ENCODE measurements at places on chromosomes 7 and 10.
A peak's percentile ranks its signal among the peaks of the same experiment; 100 is the strongest.

GRCh38 chr10:113023017-113023416, 73.0 kb downstream of the TCF7L2 start:
- DNase-seq, result no peak

- DNase-seq, result no peak
Measured at GRCh38 chr7:27030393-27031050, 65.3 kb downstream of the HOXA1 start.

DNA sequence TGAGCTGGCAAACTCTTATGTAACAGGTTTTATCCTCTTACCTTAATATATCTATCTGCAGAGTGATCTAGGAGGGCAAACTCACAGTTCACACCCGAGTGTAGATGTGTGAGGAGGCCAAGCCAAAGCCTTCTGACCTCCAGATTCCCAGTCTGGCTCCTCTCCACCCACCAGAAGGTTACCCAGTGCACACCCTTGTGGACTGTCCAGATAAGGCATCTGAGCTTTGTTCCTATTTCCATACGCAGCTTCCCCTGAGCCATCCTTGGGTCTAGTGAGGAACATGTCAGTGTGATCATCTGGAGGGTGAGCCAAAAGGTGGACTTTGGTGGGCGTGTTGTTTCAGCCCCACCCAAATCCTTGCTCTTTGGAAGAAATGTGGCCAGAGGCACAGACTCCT, 203.0 kb upstream of the MEOX2 start:
- peak; percentile 5 for DNase-seq

DNA sequence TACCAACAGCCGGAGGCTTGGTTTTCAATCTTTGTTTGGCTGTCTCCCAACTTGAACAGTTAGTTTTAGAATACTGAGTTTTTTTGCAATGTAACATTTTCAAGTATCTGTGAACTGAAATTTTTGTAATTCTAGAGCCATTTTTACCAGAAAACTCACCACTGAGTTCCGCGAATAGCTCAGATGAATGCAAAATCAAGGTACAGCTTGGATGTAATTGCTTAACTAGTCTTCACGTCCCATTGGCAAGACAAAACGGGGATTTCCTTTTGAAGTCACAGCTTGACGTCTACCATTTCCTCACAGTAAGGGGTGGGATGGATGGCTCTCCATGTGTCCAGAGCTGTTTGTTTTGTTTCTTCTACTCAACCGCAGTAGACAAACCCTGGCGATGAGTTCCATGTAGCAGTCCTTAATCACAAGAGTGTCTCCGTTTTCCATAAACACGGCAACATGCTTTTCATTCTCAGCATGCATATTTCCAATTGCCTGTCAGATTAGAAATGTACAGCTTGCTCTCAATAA, 55.8 kb upstream of the FGFR2 start:
- no peak for DNase-seq

DNA sequence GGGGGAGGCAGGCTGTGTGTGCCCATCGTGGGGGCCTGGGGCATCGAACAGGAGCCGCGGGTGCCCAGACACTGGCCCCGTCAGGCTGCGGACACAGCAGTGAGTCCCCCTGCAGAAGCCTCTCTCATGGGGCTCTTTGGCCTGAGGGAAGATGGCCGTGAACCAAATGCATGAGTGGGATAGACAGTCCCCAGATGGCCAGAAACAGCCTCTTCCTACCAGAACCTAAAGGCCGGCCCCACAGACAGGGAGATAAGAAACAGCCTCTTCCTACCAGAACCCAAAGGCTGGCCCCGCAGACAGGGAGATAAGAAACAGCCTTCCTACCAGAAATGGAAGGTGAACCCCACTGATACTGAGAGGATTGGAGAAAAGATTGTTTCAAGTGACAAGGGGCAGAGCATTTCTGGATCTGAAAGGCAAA, 16.6 kb downstream of the IDI2 start:
- DNase-seq, result no peak

GRCh38 chr10:59868696-59869593, 37.4 kb downstream of the CCDC6 start:
- DNase-seq, result no peak

GRCh38 chr10:51246156-51246555, 171.9 kb downstream of the PRKG1 start:
- DNase-seq, result no peak

DNA sequence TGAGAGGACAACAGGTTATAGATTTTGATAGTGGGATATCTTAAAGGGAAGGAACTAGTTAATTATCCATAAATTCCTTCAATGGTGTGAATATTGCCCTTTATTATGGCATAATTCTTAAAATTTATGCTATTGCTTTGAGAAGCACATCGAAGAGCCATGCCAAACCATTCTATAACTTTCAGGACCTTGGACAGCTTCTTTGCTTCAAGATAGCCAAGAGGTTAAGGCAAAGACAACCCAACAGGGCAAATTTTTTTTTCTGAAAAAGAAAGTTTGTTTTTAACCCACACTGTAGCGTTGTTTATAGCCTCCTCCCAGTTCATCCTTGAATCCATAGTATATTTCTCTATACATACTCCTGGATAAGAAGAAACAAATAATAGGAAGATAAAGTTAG, 103.2 kb downstream of the NRG3 start:
- no peak for DNase-seq

DNA sequence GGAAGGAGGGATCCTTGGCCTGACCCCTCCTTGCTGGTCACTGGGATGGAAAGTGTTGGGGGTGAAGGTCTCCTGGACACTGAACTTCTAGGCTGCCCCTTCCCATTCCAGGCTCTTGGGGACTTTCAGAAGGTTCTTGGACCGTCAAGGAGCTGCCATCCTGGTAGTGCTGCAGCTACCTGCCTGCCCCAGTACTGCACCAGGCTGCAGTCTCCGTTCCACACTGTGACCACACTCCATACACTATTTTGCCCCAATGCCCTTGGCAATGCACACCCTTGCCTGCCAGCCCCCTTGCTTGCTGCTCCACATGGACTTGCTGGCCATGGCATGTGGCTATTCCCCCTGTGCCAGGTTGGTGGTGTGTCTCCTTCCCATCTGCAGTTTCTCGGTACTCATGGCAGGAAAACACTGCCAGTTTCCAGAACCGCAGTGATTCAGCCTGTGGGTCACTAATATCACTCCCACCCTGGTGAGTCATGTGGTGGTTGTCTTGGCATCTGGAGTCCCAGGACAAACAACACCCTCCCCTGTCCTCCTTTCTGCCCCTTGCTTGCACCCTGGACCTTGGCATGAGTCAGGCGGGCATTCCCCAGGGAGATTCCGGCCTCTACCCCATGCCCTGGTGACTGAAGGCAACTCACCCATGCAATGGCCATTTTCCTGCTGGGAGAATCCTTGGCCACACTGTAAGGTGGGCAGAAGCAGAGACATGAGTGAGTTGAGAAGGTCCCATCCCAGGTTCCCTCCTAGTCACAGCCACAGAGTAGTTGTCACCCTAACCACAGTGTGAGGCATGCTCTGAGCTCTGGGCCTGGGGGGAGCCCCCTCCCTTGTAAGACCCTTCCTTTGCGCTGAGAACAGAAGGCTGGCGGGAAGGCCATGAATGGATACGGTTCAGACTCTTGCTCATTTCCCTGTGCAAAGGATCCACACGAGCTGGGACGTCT, 32.8 kb downstream of the GOLGA7B start:
- DNase-seq, result peak; percentile 83

GRCh38 chr10:12847361-12847975, 154.0 kb downstream of the CCDC3 start:
- no peak for DNase-seq

DNA sequence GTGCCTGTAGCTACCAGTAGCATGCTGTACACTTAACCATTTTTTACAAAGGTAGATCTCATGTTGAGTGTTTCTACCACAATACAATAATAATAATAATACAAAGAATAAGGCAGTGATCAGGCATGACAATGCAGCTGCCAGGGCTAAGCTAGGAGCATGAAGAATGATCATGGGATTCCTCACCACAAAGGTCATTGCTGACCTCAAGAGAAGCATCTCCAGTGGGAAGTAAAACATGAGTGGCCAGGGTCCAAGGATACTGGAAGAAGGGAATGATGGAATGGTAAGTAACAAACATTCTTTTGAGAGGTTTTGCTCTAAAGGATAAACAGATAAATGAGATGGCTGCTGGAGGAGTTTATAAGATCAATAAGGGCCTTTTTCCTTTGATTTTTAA, 591.1 kb downstream of the TNS3 start:
- DNase-seq, result peak; percentile 16

DNA sequence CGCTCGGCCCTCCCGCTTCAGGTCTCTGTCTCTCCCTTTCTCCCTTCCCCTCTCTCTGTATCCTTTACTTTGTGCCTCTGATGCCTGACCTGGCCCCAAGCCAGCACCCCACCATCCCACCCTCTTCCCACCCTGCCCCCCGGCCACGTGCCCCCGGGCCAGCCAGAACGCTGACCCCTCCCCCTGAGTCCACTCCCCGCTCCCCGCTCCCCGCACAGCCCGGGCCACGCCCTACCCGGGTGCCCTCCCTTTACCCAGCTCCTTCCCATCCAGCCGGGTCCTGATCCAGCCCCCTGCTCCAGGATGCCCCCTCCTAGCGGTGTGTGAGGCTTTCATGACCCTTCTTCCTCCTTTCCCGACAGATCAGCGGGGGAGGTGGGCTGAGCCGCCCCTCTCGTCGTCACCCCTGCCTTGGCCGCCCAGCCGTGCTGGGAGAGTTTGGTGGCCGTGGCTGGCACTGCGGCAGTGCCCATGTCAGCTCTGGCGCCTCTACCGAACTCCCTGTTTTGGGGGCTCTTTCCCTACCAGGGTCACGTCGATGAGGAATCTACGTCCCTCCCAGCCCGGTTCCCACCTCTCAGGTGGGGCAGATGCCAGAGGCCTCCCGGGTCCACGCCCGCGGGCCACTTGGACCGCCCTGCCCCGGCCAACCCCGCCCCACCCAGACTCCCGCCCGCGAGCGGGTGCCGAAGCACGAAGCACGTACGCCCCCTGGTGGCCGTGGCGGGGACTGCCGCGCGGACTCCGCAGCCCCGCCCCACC, 127.4 kb downstream of the UBE2H start:
- peak; percentile 42 for DNase-seq

DNA sequence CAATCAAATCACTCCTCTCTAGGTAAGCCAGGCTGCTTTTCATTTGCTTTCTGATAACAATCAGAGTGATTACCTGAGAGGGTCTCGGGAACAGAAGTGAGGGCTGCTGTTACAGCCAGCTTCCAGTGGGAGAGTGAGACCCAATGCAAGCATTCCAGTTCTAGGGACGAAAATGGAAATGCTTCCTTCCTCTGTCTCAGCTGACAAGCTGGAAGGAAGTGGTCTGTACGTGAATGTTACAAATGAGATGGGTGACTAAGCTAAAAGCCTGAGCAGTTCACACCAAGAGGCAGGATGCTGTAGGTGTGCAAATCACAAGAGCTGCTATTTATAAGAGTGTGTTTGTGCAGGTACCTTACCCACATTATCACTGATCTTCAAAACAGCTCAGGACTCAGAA, 772.4 kb downstream of the GRID1 start:
- no peak for DNase-seq

DNA sequence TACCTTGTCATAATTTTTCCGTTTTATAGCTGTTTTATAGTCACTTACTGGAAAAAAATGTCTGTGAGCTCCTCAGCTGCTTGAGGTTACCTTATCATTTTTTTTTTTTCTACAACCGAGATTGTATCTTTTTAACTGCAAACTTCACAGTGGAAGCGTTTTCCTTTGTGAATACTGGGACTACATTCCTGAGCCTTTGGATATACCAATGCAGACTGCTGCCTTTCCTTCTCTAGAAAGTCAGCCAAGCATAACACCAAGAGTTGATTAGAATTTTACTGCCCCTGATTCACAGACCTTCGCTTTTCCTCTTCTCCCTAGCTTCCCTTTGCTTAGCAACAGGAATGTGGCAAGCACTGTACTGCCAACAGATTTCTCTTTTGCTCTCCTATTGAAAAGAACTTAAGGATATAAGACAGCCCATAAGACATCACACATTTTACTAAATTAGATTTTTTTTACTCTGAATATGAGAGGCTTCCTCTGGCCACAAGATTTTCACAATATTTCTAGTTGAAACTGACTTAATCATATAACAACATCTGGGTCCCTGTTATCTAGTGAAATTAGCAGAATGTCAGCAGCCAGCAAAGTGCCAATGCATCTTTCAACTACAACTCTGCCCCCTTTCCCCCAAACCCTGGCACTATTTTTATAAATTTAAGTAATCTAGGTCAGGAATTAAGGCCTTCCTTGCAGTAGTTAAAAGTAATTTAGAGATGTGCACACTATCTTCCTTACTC, 170.6 kb downstream of the PRKG1 start:
- DNase-seq, result peak; percentile 86

GRCh38 chr7:111010798-111011197, 80.1 kb upstream of the LRRN3 start:
- no peak for DNase-seq

- peak; percentile 0 for DNase-seq
Measured at GRCh38 chr7:8260871-8261694, 884 bp downstream of the ICA1 start.

GRCh38 chr7:22666732-22667131, 60.3 kb upstream of the IL6 start:
- DNase-seq, result peak; percentile 62

DNA sequence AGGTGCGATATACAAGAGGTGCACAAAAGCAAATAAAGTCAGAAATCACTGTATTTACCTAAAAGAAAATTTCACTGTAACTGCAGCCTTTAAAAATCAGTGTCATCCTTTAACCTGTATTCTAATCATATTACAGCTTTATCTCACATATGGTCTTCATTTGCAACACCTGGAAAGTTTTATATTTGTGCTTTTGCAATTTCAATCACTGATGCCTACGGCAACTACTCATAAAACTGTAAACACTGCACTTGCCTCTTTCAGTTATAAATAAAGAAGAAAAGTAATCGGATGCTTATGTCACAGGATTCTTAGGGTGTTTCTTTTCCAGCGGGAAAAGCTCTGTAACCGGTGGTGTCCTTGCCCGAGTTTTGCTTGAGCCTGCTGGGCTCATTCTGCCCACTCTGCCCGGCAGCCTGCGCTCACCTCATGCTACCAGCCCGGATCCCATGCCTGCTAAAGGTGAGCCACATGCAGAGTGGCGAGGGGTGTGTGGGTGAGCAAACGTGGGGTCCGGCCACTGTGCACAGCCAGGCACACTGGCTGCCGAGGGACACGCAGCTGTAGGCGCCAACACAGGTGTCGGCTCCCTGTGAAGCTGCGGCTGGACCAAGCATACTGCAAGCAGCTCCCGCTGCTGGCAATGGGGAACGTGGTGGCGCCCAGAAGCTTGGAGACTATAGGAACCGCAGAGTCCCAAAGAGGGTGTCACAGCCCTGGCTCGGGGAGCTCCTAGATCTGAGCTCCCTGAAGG, 56.3 kb upstream of the ABCB5 start:
- no peak for DNase-seq
